Right ventricle myocardium inferior (tissue), 1 donor: ENCODE measurements at places on chromosomes 7 and 10. TPM values are rescaled to one million over a fixed set of nuclear protein-coding genes. Genes with fewer than 3 reads are reported as not detected.

- DNase-seq: no peak
These were observed 8.7 kb downstream of the NCAPG2 start for GRCh38 chr7:158695726-158696452.

- no peak for DNase-seq
These were observed 445.3 kb downstream of the LRMDA start for GRCh38 chr10:75876710-75877109.

DNA sequence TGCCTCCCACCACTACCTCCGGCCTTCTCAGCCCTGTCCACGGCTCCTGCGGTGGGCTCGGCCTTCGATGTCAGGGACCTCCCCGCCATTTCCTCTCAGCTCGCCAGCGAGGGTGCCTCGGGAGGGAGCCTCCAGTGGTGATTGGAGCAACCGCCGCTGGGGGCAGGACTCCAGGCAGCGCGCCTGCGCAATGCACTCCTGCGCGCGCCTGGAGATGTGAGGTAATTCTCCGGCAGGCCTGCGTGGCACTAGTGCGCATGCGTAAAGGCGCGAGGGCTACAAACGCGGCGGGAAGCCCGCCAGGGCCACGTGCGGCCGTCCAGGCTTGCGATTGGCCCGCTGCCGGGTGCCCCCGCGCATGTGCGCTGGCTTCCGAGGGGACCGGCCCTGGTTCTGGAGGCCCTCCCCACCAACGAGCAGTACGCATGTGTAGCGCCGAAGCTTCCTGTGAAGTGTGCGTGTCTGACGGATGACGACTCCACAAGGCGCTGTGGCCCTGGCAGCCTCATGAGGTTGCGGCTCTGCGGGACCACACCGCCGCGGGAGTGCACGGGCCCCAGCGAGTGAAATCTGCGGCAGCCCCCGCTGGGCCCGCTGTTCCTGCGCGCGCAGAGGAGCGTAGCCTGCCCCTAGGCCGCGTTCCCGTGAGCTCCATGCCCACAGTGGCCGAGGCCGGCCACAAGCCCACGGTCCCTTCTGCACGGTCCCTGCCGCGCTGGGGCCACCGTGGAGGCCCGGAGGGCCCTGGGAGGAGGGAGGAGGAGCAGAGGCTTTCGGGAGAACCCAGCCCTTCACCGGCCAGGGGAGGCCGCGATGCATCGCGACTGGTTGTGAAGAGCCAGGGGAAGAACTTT is at the start of gene SYCE1:
SYCE1 (minus strand) TSS at position 143 of the 854 bp plus-strand sequence; CDS start at position 89, 54 bp downstream.
- DNase-seq: peak; percentile 69

GRCh38 chr10:75208181-75208580 is 2.4 kb upstream of the VDAC2 start:
- no peak for DNase-seq

- DNase-seq: no peak
These were observed 110.1 kb downstream of the CDK14 start for GRCh38 chr7:90706072-90706716.

DNA sequence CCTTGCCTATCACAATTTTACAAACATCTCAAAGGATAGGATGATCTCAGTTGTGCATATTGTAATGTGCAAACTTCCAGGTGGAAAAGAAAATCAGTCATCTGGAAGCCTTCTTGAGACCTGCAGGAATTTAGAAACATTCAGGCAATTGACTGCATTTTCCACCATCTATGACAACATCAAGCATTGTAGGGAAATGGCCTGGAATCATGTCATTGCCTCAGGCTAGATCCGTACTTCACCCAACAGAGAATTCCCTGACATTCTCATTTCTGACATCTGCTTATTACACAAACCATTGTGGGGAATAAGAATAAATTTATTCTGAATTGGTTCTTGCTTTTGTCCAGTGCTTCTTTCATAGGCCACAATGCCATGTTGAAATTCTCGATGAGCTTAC is 124.9 kb upstream of the NPVF start:
- DNase-seq: no peak

DNA sequence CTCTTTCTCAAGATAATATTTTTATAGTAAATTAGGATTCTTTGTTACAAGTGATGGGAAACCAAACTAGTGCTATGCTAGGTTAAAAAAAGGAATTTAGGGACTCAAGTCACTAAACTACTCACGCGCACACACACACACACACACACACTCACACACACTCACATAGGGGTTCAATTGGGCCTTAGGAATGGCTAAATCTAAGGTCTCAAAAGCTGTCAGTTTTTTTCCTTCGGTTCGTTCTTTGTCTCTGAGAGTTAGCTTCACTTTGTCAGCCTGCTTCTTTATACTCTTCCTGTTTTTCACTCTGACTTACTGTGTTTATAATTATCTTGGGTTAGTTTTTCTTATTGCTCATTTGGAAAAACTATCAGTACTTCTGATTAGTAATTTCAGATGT is 138.9 kb downstream of the ADK start:
- no peak for DNase-seq

GRCh38 chr7:122896509-122896908 is 10.2 kb upstream of the CADPS2 start:
- DNase-seq: no peak

GRCh38 chr7:101947899-101948298 is 130.5 kb downstream of the CUX1 start:
- DNase-seq: peak; percentile 81

DNA sequence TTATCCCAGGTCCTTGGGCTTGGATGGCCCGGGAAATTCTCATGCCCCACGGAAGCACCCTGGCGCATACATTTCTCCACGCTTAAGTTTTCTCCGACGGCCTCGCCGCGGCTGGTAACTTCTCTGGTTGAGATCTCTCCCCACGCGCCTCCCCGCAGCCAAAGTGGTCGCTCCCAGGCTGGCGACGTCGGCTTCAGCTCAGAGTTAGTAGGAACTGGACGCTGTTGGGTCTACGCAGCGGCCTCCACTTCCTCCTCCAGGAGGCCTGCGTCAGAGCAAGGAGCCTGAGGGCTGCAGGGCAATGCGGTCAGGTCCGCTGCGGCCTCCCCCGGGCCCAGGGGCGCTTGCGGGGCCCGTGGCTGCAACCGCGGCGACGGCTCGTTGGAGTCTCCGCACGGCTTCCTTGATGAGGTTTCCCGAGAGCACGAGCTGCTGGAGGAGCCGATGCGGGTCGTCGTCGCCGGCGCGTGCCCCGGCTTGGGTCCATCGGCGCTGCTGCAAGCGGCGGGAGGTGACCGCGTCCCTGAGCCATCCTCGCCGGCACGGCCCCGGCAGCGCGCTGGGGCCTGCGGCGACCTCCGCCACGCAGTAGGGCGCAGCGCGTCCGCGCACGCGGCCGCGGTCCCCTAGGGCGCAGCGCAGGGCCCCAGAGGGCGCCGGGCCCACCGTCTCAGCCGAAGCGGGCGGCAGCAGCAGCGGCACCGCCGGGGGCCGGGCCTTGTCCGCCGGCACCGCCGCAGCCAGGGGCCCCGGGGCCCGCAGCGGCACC is 744 bp downstream of the FRAT2 start:
- peak; percentile 88 for DNase-seq

- DNase-seq: no peak
These were observed 626.5 kb upstream of the AUTS2 start for GRCh38 chr7:68971634-68972340.

- DNase-seq: no peak
These were observed 69.4 kb downstream of the CAMK1D start for GRCh38 chr10:12418725-12419261.

- DNase-seq: no peak
These were observed 396.7 kb downstream of the TNS3 start for GRCh38 chr7:47185170-47185569.

DNA sequence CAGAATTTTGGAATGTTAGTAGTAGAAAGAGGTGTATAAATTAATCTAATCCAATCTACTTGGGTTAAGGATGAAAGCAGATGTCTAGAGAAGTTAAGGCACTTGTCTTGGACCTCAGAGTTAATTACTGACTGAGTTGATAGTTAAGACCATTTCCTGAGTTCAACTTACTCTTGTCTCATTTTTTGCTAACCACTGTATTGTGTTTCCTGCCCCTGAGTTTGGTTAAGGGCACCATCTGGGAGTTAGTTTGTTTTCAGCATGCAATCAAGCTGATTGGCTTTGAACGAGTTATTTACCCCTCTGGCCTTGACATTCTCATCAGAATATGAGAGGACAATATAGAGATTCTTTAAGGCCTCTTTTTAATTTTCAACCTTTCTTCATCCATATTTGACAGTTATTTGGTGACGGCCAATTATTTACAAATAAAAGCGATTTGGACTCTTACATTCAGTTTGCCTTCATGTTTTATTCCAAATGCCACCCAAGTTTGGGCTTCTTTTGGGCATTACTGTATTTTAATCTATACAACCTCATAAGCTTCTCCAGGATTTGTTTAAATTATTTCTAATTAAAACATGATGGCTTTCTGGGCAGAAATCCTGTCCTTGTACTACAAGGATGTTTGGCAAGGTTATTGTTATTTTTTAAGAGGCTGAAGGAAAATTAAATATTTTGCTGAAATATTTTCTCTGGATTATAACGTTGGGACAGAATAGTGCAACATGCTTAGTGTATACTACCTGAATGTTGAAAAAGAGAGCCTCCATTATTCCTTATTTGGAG is 225.0 kb downstream of the CACNB2 start:
- DNase-seq: no peak

- no peak for DNase-seq
These were observed 12.7 kb upstream of the ATP6V1F start for GRCh38 chr7:128849804-128850490.

GRCh38 chr7:38274927-38275620 is 1.6 kb upstream of the TARP start:
- no peak for DNase-seq

DNA sequence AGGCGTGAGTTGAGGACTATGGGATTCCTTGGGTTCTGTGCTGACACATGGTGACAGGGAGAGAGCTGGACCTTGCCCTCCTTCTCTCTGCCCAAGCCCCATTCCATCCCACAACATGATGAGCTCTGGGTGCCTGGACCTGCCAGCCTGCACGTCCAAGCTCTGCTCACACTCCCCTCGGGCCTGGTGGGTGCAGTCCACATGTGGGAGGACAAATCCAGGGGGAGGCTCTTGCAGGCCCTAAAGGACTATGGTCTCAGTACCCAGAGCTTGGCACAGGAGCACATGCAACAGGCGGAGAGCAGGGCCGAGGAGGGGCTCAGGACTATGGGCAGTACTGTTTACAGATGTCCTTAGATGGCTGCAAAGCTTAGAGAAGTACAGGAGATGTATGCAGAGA is 91.4 kb downstream of the CLEC2L start:
- no peak for DNase-seq

DNA sequence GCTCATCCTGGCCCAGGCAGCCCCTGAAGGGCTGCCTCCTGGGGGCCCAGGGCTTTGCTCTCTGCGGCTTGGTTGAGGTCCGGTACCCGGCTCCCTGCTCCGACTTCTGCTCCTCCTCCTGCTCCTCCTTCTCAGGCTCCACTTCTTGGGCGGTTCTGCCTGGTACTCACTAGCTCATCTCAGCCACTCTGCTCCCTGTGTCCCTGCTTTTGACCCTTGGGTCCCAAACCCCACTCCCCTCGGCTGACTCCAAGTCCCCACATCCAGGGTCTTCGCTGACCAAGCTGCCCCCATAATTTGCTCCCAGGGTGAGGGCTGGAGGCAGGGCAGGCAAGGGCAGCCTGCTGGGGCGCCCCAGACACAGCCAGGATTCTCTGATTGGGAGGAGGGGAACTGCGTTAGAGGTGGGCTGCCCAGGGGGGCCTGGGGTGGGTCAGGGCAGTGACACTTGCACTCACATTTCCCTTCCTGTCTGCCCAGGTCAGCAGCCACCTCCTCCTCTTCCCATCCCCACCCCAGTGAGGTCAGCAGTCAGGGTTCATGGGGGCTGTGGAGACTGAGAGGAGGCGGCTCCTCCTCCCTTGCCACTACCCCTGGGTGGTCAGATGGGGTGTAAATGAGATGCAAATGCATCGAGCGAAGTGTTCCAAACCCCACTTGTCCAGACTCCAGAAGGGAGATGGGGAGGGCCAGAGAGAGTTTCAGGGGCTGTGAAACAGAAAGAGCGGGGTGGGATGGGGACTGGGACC is 2.2 kb downstream of the SMARCD3 start:
- peak; percentile 52 for DNase-seq

DNA sequence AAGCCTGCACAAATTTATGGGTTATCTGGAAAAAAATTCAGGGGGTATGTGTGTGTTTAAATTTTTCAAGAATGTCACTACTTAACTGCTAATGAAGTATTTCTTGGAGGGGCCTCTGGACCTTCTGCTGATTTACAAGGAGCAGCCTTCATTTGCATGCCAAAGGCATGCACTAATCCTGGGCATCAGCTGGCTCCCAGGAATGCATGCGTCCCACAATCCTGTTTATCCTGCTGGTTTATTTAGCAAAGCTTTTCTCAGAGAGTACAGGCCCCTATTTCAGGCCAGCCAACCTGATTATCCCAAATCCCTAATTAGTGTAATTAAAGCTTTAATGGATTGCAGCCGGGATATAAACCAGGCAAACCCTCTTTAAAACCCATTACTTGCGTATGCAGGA is 170.4 kb downstream of the TAX1BP1 start:
- DNase-seq: no peak

DNA sequence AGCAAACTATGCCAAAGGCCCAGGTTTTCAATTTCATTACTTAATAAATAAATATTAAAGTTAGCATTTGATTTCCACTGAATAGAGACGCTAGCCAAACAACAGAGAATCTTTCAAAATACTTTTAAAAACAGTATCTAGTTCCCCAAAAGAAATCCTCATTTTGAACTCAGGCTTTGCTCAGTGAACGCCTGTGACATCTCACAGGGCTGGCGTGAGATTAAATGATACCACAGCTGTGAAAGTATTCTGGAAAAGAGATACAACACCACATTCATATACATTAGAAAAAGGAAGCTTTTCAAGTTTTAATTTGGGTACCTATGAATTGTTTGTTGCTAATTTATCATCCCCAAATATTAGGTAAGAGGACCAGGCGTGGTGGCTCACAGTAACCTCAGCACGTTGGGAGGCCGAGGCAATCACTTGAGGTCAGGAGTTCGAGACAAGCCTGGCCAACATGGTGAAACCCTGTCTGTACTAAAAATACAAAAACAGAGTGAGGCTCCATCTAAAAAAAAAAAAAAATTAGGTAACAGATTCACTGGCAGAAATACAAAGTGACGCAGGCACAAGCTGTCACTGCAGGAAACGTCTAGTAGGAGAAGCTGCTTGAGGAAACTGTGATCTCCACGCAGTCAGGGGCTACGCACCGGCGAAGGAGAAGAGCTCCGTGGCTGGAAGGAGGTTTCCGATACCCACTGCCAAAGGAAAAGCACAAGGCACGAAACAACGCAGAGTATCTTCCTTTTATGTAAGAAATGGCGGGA is 50.0 kb downstream of the AMZ1 start:
- no peak for DNase-seq

- DNase-seq: no peak
These were observed 102.0 kb downstream of the WNT2 start for GRCh38 chr7:117220836-117221235.

- no peak for DNase-seq
These were observed 100.8 kb downstream of the CUBN start for GRCh38 chr10:17028798-17029197.

GRCh38 chr10:14384116-14384730 is 53.5 kb upstream of the FRMD4A start:
- DNase-seq: no peak

HOXA2 gene
- total RNA-seq: 0.14 TPM

ZPBP gene
- total RNA-seq: not detected

ADARB2 gene
- 0.19 TPM for total RNA-seq

MMRN2 gene
- total RNA-seq: 35.8 TPM

UCN3 gene
- total RNA-seq: not detected

ANKRD61 gene
- total RNA-seq: not detected

MICALL2 gene
- 9.0 TPM for total RNA-seq

BMPER gene
- 2.5 TPM for total RNA-seq

IL6 gene
- total RNA-seq: 0.60 TPM
